Muscle of back (tissue), 13 donors: ENCODE measurements at places on chromosomes 3 and 15.

DNA sequence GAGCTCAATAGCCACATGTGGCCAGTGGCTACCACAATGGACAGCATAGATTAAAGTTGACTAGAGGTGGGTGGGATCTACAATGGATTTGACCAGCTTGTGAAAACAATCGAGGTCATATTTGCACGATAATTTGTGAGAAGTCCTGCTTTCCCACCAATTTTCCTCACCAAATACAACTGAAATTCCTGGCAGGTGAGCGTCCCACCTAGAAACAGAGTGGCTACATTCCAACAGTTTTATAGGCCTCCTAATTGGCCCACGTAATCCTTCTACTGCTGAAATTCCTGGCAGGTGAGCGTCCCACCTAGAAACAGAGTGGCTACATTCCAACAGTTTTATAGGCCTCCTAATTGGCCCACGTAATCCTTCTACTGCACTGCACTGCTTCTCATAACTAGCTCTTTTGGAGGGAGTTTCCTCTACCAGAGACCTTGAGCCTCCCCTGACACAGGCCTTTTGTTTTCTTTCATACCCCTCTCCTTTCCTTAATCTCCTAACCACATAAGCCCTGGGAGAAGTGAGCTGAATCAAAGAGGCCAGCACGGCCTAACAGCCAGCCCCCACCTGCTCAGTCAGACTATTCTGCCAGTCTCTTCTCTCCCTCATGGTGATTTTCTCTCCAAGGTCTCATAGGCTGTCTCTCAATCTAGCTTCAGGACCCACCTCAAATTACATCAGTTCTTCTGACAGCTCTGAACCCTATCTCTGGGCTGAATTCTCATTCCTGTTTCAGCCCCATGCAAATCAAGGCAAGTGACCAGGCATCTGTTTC, 80.2 kb downstream of the BFSP2 start:
- DNase-seq: no peak

DNA sequence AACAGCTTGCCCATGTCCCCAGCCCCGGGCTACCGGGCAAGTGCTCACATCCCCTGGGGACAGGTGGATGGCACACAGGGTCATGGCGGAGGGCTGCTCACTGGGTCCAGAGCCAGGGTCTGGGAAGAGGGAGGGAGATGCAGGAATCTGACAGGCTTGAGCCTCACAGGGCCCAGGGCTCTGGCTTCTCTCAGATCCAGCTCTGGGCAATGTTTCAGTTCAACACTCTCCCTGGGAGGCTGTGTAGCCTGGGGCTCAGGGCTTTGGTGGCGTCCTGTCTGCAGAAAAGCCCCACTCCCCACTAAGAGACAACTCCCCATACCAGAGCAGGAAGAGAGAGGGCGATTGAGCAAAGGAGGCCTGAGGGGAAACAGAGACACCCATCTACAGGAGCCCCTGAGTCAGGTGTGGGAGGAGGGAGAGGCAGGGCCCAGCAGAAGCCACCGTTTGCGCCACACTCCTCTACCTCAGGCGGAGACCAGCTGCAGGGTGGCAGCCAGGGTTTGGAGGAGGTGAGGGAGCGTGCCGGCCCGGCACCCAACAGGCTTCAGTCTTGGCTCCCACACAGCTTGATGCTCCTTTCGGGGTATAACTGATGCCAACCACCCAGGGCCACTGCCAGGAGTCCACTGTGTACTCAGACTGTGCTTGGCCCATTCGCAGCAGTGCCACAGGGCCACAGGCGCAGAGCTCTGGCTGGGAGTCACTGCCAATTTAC, 16.8 kb upstream of the SRP14 start:
- no peak for DNase-seq

DNA sequence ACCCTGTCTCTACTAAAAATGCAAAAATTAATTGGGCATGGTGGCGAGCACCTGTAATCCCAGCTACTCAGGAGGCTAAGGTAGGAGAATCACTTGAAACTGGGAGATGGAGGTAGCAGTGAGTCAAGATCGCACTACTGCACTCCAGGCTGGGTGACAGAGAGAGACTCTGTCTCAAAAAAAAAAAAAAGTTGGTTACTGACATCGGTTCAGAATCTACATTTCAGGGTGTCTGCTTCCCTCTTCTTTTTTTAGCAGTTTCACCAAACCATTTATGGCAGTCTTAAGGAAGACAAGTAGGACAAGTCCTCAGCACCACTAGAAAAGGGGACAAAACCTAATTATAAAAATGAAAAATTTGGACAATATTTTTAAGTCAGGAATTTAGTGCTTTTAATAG, 3.3 kb upstream of the USP4 start:
- DNase-seq: no peak

GRCh38 chr15:40046721-40047414, 7.9 kb upstream of the SRP14 start:
- no peak for DNase-seq

DNA sequence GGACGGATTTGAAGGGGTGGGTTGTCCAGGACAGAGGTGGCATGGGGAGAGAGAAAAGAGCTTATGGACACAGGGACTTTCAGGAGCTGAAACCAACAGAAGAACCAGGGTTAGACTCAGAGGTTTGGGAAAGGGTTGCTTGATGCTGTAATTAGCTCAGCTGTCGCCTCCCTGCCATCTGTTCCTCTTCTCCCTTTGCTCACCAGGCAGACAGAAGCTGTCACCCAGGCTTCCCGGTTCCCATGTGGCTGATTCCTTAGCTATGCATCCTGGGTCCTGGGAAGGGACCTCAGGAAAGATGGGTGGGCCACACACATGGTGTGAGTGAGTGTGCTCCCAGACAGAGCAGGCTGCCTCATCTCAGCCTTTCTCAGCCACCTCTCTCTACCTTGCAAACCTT, 14.1 kb downstream of the PTPN23 start:
- no peak for DNase-seq

DNA sequence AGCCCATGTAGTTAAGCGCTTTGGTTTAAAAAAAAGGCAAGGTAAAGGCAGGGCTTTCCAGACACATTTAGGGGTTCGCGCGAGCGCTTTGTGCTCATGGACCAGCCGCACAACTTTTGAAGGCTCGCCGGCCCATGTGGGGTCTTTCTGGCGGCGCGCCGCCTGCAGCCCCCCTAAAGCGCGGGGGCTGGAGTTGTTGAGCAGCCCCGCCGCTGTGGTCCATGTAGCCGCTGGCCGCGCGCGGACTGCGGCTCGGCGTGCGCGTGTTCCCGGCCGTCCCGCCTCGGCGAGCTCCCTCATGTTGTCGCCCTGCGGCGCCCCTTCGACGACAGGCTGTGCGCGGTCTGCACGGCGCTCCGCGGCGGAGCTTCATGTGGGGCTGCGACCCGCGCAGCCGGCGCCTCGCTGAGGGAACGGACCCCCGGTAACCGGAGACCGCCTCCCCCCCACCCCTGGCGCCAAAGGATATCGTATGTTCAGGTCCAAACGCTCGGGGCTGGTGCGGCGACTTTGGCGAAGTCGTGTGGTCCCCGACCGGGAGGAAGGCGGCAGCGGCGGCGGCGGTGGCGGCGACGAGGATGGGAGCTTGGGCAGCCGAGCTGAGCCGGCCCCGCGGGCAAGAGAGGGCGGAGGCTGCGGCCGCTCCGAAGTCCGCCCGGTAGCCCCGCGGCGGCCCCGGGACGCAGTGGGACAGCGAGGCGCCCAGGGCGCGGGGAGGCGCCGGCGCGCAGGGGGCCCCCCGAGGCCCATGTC, 927 bp downstream of the SMAD6 start:
- no peak for DNase-seq

DNA sequence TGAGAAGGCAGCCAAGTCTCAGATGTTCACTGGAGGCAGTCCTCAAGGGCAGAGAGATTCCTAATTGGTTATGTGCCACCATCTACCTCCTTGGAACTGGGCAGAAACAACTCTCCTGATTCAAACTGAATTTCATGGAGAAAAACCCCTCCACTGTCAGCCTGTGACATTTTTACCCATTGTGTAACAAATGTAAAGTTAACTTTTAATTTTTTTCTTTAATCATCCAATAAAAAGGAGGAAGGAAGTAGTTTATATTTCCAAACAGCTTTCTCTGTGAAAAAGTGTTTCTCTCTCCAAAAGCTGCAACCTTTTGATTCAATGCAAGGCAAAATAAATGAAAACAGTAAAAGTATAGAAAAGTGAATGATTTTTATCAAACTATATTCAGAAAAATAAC, 510 bp upstream of the COLQ start:
- no peak for DNase-seq

DNA sequence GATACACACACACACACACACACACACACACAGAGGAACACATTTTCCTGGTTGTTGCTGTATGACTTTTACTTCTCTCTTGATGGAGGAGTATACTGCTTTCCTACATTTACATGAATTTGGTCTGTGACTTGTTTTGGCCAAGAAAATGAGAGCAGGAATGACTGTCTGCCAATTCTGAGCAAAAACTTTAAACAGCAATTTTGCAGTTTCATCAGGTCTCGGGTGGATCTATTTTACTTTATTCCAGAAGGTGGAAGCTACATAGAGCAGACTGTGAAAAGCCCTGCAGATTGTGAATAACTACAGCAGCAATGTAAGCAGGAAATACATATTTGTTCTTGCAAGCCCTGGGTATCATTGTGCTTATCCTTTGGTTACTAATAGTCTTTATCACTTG, 1350.0 kb upstream of the EPHA6 start:
- DNase-seq: peak; percentile 9

- DNase-seq: no peak
These were observed 73.8 kb downstream of the GOLIM4 start for GRCh38 chr3:168021737-168022450.

DNA sequence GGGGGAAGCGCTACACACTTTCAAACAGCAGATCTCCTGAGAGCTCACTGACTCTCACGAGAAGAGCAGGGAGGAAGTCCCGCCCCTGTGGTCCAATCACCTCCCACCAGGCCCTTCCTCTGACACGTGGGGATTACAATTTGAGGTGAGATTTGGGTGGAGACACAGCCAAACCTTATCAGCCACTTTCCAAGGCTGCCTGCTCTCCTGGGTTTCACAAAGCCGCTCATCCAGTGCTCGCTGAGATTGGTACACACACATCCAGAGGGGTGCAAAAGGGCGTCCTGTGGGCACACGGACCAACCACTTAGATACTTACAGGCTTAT, 23.1 kb downstream of the XXYLT1 start:
- DNase-seq: no peak

GRCh38 chr3:79380581-79380980, 387.2 kb downstream of the ROBO1 start:
- DNase-seq: no peak
